ENCODE measurements at places on chromosomes 5 and 9.
A peak's percentile ranks its signal among the peaks of the same experiment; 100 is the strongest.

GRCh38 chr9:76218886-76219445 is 175.3 kb downstream of the RFK start:
- DNase-seq = peak; percentile 4

GRCh38 chr9:13481274-13481673 is 201.8 kb upstream of the MPDZ start:
- DNase-seq = no peak

- peak; percentile 70 for DNase-seq
Observed at GRCh38 chr9:112194969-112195431, 19.9 kb upstream of the SUSD1 start.

DNA sequence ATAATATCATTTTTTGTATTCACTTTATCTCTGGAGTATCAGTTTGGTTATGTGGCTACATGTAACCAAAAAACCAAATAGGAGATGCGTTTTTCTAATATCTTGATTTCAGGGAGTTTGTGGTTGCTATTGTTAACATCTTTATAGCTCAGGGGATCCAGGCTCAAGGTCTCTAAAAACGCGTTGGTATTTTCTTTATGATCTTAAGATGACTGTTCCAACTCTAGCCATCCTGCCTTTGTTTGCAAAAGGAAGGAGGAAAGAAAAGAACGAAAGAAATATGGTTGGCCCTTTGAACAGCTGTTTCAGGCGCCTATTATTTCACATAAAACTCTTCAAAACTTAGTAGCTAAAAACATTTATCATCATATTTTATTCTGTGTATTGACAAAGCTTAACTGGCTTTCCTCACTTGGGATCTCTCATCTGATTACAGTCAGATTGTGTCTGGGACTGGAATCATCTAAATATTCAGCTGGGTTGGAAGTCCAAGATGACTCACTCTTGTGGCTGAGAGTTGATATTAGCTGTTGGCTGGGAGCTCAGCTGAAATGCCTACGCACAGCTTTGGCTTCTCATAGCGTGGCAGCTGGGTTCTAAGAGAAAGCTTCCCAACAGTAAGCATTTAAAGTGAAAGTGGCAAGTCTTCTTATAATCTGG is 60.1 kb downstream of the FAM174A start:
- peak; percentile 13 for DNase-seq

GRCh38 chr5:91092859-91093783 is 290.0 kb downstream of the ARRDC3 start:
- DNase-seq = no peak

GRCh38 chr5:125720348-125720685 is 702.9 kb upstream of the GRAMD2B start:
- DNase-seq = no peak

DNA sequence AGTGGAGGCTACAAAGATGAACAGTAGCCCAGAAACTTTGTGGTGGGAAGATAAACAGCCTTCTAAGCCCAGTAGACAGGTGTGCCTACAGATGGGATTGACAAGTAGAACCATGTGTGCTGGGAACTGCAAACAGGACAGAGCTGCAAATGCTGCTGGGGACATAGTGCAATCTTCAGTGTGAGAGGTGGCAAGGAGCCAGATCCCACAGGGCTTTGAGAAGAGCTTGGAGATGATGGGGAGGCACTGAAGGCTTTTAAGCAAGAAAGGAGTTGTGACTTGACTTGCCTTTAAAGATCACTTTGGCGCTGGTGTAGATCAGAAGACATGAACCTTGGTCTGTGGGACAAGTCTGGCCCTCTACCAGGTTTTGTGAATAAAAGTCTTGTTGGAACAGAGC is 675.2 kb downstream of the ACTL7B start:
- no peak for DNase-seq

DNA sequence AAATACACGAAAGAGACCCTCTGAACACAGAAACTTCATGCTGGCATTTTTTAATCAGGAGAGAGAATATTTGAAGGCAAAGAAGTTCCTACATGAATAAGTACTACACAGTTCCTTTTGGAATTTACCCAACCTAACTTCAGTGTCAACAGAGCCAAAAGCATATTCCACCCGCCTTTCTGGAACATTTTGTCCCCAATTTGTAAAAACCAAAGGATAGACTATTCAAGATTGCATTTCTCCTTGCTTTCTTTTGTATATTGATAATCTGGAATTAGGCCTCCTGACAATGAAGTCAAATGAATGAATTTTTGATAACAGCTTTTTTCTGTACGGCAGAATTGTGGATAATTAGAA is 39.4 kb upstream of the TRAF1 start:
- DNase-seq = no peak

GRCh38 chr9:121698627-121699570 is 47.5 kb downstream of the DAB2IP start:
- peak; percentile 83 for DNase-seq

DNA sequence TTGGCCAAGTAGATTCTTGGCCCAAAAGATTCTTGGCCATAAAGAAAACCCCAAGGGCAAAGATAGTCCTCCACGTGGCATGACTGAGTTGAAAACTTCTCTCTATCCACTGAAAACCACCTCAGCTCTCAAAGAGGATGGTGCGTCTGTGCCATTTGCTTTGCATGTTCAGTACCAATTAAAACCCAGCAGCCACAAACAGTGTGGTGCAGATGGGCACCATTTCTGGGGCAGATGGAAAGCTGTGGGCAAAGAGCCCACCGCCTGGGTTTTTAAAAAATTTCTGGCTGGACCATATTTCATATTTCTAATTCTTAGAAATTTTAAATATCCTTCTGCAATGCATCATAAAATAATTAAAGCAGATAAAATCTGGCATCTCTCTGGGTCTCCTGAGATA is 84.5 kb upstream of the PUM3 start:
- DNase-seq = no peak

DNA sequence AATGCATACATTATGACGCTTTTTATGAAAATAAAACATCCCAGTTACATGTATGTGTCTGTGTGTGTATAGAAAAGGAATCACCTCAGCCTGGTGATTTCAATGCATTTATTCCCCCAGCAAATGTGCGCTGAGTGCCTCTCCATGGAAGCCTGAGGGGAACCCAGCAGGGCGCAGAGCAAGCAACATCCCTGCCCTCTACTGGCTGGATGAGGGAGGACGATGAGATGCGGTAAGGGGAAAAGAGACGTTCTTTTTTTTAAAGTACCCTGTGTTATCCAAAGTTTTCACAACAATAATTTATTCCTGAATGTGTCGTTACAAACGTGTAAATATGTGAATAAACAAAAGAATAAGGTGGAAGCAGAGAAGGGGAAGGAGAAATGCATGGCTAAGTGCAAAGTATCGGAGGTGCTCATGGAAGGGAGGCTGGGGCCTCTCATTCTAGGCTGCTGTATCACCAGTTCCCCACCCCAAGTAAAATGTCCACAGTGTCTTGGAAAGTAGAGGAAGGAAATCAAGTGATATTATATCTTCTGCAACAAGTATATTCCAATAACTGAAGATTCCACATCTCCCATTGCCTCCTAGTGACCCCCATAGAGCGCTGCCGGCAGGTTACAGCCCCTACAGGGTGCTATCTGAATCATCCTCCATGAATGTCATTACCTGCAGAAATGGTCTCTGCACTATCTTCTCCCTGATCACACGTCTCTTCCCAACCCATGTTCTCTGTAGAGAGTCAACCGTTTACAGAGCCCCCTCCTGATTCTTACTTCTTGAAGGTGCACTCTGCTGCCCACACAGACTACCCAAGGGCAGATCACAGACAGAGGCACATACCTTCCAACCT is 13.0 kb upstream of the ABLIM3 start:
- peak; percentile 68 for DNase-seq

DNA sequence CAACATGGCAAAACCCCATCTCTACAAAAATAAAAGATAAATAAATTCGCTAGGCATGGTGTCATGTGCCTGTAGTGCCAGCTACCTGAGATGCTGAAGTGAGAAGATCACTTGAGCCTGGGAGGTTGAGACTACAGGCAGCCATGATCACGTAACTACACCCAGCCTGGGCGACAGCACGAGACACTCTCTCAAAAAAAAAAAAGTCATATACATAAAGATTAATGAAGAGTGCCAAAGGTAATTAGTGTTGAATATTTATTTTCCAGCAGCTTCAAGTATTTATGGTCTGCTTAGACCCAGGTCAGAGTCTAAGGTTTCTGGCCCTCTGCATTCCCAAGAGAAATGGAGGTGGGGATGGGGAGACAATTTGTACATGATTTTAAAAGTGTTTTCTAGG is 167.7 kb downstream of the CD180 start:
- DNase-seq = no peak

DNA sequence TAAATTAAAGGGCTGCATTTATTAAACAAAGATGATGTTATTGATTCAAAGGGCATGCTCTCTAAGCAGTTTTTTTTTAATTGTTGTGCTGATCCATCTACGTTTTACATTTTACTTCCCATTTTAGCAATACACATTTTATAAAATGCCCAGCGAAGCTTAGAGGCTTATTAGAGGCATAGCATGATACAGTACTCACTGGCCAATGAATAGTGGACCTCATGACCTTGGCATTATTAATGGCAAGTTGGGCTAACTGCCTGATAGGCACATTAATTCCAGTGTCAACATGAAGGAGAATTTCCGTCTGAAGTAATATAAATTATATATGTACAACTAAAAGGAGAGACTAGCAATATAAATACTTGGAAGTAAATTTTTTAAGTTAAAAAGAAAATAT is 837.2 kb downstream of the EFNA5 start:
- DNase-seq = no peak

GRCh38 chr5:8839361-8840055 is 706.4 kb downstream of the SEMA5A start:
- no peak for DNase-seq

GRCh38 chr5:57577432-57578175 is 95.0 kb upstream of the ACTBL2 start:
- no peak for DNase-seq

- peak; percentile 76 for DNase-seq
Observed at GRCh38 chr5:149228618-149229297, 42.9 kb upstream of the AFAP1L1 start.

GRCh38 chr5:107367480-107367879 is 303.3 kb downstream of the EFNA5 start:
- DNase-seq = no peak

DNA sequence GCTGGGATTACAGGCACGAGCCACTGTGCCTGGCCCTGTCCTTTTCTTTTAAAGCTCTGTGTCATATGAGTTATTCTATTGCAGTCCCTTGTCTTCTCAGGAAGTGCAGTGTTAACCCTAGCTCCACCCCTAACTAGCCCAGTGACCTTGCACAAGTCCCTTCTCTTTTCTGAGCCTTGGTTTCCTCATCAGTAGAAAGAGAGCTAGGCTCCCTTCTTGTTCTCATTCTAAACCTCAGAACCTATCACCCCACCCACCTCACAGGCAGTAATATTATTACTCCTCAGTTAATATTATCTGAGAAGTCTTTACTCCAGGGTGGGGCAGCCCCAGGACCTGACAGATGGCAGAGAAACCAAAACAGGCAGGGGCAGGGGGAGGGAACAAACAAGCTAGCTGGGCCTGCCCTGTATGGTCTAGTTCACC is 7.2 kb downstream of the CYFIP2 start:
- peak; percentile 86 for DNase-seq

GRCh38 chr9:84283946-84284345 is 56.6 kb downstream of the SLC28A3 start:
- DNase-seq = no peak

GRCh38 chr9:90559075-90560073 is 83.2 kb downstream of the DIRAS2 start:
- no peak for DNase-seq

DNA sequence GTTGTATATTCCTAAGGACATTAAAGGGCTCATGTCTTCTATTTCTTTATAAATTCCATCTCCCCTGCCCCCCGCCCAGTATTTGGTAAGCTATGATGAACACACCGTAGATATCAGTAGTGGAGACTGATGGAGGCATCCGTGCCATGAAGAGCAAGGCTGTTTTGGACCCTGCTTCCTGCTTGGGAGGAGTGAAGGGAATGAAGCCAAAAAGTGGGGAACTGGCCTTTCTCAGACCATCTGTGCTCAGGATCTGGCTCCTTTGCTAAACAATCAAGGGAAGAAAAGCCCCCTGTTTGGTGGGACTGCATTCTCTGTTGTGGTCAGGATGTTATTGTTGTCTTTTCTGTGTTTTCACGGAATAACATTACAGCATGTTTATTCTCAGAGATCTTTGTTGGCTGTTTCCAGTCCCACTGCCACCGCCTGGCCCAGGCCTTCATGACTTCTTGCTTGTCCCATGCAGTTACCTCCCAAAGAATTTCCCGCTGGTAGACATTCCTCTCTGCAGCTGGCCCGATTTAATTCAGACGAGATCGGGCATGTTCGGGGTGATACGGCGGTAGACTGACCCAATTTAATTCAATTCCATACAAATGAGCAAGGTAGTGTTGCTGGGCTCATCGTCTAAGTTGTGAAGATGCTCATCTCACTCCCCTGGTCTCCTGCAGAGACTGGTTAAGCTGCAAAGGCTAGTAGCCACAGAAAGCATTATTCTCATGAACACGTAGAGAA is 31.4 kb upstream of the ANKH start:
- no peak for DNase-seq

- no peak for DNase-seq
Observed at GRCh38 chr9:75378926-75379325, 290.6 kb downstream of the OSTF1 start.

DNA sequence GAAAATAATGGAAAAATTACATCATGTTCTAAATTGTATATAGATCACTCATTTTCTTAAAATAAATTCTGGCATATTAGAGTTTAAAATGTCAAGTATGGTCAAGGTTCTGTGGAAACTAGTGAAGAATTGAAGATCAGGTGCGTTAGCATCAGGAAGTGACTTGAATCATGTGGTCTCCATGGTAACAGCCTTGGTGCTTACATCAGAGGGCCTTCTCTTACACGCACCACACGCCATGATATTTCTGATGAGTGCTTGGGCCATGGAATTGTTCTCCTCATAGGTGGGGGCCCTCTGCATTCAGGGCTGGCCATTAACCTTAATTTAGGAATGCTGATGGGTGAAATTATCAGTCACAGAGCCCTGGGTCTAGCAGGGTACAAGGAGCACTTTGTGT is 288.1 kb upstream of the EFNA5 start:
- no peak for DNase-seq

DNA sequence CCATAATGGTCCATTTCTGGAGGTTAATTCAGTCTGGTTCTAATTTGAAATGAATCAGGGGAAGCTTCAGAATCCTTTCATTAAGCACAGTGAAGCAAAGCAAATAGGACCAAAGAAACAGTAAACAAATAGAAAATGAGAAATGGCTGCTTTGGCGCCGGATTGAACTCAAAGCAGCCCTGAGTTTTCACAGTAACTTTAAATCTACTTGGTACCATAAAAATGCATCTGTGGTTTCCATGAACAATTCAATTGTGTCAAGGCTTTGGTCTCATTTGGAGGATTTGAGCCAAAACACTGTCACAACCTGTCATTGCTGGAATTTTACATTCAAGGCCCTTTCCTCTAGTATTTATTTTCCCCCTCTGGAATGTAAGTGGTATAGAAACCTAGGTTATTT is 25.9 kb upstream of the DAPK1 start:
- DNase-seq = no peak

GRCh38 chr5:175464074-175464941 is 14.1 kb upstream of the SFXN1 start:
- DNase-seq = peak; percentile 77

- DNase-seq = peak; percentile 79
Observed at GRCh38 chr9:128683340-128684064, 5.5 kb upstream of the SET start.

- DNase-seq = peak; percentile 55
Observed at GRCh38 chr5:61182449-61182848, 20.2 kb upstream of the SMIM15 start.

All from hematopoietic multipotent progenitor cell treated with erythropoietin and hydrocortisone succinate and interleukin-3 and kit ligand, for 4 days (in vitro differentiated cells).